ENCODE measurements at places on chromosomes 7 and 10.
A peak's percentile ranks its signal among the peaks of the same experiment; 100 is the strongest.

DNA sequence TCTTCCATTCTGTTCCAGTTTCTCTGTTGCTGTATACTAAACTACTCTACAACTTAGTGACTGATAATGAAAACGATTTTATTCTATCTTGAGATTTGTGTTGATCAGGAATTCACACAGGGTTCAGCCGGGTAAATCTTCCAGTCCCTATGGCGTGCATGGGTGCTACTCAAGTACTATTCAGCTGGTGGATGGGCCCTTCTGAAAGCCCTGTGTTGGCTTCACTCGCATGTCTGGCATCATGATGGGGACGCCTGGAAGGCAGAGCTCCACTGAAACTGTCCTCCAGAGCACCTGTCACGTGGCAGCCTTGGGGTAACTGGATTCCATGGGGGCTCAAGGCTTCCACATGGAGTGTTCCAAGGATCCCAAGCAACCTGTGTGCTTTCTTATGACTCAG is 86.0 kb upstream of the ZMIZ1 start:
- DNase-seq: no peak

DNA sequence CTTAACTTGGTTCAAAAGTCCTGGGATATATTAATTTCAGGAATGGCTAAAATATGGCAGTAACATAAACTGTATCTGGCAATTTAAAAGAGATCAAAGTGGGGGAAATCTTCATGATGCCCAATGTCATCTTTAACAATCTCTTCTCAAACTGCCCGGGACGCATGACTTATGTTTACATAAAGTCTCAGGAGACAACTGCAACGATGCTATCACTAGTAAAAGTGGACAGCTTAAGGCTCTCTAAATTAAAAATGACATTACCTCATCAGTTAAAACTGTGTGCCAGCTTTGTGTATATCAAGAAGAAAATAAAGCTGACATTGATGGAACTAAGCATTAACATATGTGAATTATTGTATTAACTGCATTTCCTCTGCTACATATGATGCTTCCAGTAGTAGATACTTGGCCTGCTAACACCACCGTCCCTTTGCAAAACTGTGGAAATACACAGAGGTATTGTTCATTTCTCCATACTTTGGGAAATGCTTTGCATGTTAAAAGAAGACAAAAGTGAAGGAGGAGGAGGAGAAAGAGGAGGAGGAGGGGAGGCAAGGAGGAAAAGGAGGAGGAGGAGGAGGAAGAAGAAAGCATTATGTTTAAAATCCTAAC is 62.4 kb downstream of the NRP1 start:
- DNase-seq: peak; percentile 8

DNA sequence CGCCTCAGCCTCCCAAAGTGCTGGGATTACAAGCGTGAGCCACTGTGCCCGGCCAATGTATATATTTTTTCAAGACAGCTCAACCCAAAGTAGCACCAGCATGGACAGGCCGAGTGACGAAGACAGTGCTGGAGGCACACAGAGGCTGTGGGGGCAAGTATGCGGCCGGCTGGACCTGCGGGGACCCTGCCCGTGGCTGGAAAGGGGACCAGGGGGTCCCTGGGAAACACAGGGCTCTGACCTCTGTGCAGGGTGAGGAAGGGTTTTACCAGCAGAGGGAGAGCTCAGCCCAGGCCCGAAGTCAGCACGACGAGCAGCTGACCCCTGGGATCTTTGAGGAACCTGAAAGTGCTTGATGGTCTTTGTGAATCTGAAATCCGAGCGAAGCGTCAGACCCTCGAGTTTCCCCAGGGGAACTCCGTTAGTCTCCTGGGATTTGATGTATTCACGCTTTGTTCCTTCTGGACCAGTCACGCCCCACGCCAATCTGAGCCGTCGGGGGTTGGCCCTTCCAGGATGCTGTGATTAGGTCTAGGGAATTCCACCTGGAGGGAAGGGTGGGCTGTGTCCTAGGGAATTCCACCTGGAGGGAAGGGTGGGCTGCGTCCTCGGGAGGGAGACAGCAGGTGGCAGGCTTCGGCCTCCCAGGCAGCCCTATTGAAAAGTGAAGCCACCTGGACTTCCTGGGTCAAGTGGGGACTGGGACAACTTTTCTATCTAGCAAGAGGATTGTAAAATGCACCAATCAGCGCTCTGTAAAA is 10.9 kb upstream of the ZFAND2A start:
- DNase-seq: peak; percentile 35

- no peak for DNase-seq
These were observed 46.7 kb upstream of the LOXL4 start for GRCh38 chr10:98314532-98315284.

DNA sequence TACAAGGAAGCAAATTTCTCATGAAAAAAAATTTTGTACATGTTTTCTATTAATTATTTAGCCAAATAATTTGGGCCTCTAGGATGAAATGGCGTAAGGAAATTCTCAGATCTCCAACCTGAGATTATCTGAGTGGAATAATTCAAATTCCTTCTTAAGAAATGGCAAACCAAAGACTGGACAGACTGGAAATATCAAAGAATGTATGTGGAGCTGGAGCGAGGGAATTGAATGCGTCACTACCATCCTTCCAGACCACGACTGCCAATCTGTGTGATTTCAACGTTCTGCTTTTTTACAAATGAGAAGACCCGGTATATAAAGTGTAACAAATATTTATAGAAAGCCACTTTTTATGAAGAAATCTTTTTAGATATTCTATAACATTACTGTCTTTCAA is 12.4 kb upstream of the BLNK start:
- DNase-seq: no peak

- DNase-seq: no peak
These were observed 124.8 kb downstream of the ACTR3B start for GRCh38 chr7:152884321-152884720.

DNA sequence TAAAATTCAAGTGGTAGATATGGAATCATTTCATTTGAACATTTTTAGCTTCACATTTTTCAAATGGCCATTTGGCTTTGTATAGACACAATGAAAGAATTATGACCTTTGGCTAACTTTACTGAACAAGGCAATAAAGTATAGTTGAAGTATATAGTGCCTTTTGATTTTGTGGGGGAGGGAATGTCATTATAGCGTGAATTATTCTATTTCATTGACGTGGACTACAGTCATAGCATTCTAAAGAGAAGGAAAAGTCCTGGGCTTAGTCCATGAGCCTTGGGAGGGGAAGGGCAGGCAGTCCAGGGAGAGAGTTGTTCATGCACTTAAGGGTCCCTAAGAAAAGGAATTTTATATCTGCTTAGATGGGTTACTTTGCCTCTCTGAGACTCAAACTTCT is 181.4 kb upstream of the GPR26 start:
- no peak for DNase-seq

- DNase-seq: peak; percentile 70
These were observed 58.9 kb downstream of the PIP4K2A start for GRCh38 chr10:22655312-22655981.

- no peak for DNase-seq
These were observed 133.7 kb upstream of the SH2B2 start for GRCh38 chr7:102152672-102153598.

DNA sequence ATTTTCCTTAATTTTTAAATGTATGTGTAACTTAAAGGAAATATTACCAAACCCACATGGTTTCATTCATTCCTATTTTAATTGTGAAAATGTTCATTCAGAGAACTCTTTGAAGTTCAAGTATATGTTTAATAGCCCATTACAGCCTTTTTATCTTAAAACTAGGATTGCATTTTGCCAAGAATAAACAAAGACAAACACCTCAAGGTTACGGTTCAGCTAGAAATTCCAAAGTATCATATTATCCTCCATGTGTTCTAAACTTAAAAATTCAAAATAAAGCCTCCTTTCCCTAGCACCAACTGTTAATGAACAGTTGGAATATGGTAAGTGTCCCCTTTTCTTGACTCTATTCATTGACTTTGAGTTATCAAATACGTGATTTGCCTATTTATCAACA is 215.6 kb upstream of the SEMA3E start:
- no peak for DNase-seq

GRCh38 chr7:8435590-8436545 is 2.5 kb downstream of the NXPH1 start:
- no peak for DNase-seq

DNA sequence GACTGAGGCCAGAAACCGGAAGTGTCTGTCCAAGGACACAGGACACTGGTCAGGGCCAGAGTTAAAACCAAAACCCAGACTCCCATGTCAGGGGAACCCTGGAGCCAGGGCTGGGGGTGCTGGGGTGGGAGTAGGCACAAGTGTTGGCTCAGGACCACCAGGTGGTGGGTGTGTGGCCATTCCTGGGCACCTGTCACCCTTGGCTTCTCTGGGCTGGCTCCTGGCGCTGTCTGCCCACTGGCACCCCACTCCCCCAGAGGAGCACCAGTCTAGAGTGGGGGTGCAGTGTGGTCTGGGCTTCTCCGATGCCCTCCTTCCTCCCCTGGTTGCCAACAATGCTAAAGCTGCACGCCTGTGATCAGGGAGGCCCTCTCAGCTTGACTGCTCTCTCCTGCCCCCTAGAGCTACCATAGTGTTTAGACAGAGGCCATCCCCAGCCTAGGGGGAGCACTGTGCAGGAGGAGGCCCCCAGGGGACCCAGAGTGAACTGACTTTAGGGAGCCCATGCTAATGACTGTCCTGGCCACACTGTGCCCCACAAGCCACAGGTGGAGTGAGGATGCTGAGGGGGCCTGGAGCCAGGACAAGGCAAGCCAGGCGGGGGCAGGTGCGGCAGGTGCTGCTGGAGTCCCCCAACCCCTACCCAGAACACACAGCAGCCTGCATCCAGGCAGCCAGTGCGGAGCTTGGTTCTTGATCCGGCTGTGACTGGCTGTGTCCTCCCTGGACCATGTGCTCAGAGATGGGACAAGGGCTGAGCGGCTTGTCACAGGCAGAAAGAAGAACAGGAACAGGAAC is 11.0 kb downstream of the RASGEF1A start:
- peak; percentile 42 for DNase-seq

DNA sequence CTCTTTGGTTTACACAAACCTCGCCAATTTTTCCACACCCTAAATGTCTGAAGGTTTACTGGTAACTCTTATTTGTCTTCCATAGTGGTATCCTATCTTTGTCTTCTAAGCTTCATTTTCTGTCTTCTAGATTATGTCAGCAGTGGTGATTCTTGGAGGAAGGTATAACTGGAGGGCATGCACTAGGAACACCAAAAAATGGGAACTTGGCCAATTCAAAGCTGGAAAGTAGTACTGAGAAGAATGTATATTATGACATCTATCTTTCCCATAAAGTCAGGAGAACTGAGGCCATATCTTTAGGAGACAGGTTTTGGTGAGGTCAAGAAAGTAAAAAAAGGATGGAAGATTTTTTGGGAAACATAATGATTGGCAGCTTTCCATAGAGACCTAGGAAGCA is 113.3 kb downstream of the CPEB3 start:
- no peak for DNase-seq

DNA sequence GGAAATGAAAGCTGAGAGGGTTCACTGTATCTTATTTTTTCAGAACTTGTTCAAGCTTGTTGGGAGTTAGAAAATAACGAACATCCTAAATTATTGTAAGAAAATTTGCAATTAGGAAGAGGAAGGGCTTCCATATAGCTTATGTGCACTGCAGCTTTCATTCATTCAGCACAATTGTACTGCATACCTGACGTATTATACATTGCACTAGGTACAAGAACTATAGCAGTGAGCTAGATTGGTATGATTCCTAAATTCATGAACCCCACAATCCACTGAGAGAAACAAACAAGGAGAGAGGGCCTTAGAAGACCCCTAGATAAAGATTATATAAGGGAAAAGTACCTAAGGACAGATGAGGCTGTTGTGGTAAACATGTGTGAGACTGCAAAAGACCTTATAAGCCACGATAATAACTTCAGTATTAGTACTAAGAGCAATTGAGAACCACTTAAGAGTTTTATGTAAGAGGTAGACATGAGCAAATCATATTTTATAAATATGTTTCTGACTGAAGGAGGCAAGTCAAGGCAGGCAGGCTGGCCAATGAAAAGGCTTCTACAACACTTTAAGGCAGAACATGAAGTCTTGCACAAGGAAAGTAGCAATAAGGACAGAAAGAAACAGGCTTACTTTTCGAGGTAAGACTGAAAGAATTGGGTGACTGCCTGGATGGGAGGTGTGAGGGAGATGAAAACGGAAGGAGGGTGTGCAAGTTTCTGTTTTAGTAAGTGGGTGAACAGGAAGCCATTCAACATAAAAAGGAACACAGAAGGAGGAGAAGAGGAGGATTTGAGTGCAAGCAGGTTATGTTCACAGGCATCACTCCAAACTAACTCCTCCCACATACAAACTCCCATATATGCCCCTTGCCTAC is 77.9 kb upstream of the LRRN3 start:
- DNase-seq: no peak

DNA sequence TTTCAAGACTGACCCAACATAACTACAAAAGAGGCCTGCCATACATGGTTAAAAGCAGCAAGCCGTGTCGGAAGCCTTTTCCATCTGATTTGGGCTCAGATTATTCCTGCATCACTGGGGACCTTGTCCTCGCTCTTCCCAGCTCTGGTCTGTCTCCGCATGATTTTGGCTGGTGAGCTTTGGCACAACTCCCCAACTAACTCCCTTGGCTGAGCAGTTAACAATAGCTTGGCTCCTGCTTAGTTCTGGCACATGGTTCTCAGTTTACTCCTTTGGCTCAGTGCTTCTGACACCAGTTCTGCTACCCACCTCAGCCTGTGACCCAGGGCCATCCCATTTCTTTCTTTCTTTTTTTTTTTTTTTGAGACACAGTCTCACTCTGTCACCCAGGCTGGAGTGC is 17.0 kb downstream of the AGK start:
- DNase-seq: no peak
